Frontal cortex (tissue), 4 donors: ENCODE measurements at places on chromosomes 2 and 18. TPM values are rescaled to one million over a fixed set of nuclear protein-coding genes. Genes with fewer than 3 reads are reported as not detected.
A peak's percentile ranks its signal among the peaks of the same experiment; 100 is the strongest.

Gene UGT1A6
- total RNA-seq, result not detected

Gene SNED1
- 4.5 TPM for total RNA-seq

DNA sequence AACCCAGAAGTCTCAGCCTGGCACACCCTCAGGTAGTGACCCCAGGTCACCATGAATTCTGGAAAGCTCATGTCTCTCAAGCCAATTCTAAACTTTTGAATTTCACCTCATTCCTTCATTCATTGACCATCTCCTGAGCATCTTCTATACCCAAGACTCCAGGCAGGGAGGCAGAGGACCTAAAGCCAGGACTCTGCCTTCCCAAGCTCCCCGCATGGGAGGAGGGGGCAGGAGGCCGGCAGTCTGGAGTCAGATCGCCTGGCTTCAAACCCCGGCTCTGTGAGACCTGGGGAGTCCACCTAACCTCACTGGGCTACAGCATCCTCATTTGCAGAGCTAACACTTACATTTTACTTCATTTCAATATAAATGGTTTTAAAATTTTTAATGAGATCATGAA, 59.0 kb downstream of the SMAD7 start:
- DNase-seq, result no peak

Gene POTEI
- under 0.01 TPM for total RNA-seq

GRCh38 chr2:1976112-1976511, 231.8 kb upstream of the PXDN start:
- DNase-seq, result no peak

- no peak for DNase-seq
Observed at GRCh38 chr18:55095584-55095983, 136.3 kb upstream of the CCDC68 start.

GRCh38 chr2:53827398-53828175, 32.2 kb downstream of the GPR75 start:
- DNase-seq, result no peak

DNA sequence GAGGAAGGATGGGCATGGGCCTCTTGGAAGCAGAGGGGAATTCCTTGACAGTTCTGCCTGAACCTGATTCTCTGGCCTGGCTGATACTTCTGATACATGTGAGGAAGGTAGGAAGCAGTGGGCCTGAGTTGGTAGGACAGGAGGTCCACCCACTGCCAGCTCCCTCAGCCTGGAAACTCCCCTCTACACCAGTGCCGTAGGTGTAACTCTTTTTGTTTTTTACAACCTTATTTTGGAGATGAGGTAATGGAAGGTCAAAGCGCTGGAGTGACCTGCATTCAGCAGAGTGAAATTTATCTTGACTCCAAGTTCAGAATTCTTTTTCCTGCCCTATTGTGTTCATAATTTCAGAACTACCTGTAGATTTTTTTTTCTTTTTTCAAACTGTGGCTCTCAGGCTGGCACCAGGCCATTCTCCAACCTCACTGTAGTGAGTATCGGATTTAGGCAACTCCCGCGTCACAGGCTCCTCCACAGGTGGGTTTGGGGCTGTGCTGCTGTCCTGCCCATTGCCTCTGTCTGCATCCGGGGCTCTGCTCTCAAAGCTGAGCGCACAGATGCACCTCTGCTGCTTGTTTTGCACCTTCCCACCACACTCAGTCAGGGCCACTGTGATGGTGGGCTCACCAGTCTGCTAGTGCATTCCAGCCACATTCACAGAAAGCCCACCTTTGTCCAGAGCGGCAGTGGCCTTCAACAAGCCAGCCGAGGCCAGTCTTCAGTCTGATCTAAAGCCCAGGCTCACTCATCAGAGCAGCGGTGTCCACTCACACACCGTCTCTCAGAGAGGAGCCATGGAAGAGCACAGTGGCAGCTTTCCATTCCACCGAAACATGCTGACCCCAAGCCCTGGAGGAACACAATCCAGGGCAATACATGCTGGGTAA, 87.2 kb downstream of the UXS1 start:
- no peak for DNase-seq

- peak; percentile 46 for DNase-seq
Observed at GRCh38 chr2:26848336-26849055, 564 bp downstream of the DPYSL5 start.

Gene AQP4
- total RNA-seq, result 57.9 TPM

Gene LOXL3
- 14.3 TPM for total RNA-seq
